ENCODE measurements at places on chromosomes 12 and 14.
A peak's percentile ranks its signal among the peaks of the same experiment; 100 is the strongest.

- DNase-seq, result no peak
Observed at GRCh38 chr12:95204141-95204866, 13.0 kb downstream of the FGD6 start.

- DNase-seq, result no peak
Observed at GRCh38 chr12:14310866-14311265, 54.6 kb upstream of the ATF7IP start.

GRCh38 chr12:57229046-57229633 lies 371 bp upstream of the SHMT2 start:
- no peak for DNase-seq

- DNase-seq, result peak; percentile 43
Observed at GRCh38 chr14:70567791-70568190, 32.7 kb downstream of the MED6 start.

DNA sequence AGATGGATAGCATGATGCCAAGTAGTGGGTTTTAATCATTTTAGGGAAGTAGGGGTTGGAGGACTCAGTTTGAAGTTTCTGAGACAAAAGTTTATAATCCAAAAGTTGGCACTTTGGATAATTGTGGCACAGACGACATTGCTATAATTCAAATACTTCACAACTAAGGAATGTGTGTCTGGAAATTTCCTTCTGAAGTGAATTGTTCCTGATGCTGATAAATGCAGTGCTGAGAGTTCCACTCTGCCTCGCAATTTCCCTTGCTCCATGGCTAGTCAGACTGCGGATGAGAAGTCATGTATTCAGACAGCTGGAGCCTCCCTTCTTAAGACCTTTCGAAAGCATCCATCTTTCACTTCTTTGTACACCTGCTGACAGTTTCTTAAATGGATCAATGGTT lies 393.3 kb upstream of the PRICKLE1 start:
- DNase-seq, result no peak
